ENCODE measurements at places on chromosomes 1 and 21. TPM values are rescaled to one million over a fixed set of nuclear protein-coding genes. Genes with fewer than 3 reads are reported as not detected.

DNA sequence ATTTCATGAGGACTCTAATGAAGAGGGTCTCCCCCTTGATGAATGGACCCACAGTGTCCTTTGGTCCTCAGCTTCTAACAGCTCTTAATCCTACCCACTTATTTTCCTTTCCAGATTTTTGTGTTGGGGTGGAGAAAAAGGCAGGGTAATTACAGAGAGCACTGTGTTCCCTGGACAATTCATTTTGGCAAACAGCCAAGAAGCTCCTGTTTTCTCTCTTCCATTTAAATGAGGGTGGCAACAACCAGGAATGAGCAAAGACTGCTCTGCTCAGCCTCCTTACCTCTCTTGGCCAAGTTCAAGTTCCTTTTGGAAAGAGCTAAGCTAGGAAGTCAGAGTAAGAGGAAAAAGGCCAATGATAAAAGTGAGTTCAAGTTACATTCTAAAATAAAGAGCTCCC is 11.9 kb downstream of the XKR8 start:
- no peak overlapping the region for H3K4me3 ChIP-seq
- H3K4me1 ChIP-seq = peaks cover 23% of the 10 kb centered on the region
- no peak overlapping the region for H3K27ac ChIP-seq
- no peaks in the 10 kb centered on the region for H3K27me3 ChIP-seq

DNA sequence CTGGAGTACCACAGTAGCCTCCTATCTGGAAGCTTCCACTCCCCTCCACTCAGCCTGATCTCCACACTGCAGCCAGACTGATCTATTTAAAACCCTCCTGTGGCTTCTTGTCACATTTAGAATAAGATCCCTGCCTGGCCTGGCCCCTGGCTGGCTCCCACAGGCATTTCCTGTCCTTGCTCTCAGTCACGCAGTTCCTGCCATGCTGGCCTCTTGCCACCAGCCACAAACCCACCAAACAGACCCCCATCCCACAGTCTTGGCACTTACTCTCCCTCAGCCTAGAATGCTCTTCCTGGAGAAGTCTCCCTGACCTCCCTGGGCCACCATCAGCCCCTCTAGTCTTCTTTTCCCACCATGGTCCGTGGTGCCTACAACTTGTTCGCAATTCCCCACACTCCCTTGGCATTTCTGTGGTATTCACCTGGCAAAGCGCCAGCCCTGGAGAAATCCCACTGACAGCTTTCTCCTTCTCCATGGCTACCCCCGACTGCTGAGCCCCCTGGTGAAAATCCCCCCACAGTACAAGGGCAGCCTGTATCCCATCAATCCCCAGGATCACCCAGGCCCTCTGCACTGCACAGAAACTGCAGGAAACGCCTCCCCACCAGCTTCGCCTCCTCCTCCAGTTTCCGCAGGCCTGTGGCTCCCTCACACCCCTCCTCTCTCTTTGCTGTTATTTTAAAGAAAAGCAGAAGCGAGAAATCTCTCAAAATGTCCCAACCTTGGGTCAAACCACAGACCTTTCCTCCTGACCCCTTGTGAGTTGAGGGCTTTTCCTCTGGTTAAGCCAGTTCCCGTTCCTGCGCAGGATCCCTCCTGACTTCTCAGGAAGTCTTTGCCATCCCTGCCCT is 94.5 kb downstream of the SYT2 start:
- H3K27ac ChIP-seq = no peak overlapping the region
- H3K27me3 ChIP-seq = no peaks in the 10 kb centered on the region
- H3K4me1 ChIP-seq = no peaks in the 10 kb centered on the region

DNA sequence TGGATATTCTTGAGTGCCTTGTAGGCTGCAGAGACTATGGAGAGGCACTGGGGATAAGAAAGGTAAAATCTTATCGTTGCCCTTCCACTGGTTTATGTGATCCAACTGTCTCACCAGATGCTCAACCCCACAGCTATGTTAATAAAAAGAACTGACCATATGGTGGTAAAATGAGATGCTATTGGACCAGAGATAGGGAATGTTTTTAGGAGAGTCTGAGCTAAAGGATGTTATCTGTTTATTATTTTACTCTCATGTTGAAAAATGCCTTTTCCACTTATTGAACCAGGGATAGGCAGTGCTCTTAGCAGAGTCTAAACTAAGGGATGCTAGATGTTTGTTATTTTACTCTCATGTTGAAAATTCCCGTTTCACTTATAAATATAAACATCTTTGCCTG is 172.8 kb upstream of the GREM2 start:
- peaks cover 16% of the 10 kb centered on the region for H3K4me1 ChIP-seq
- no peaks in the 10 kb centered on the region for H3K36me3 ChIP-seq
- no peak overlapping the region for H3K27ac ChIP-seq

- H3K4me1 ChIP-seq = no peaks in the 10 kb centered on the region
- H3K27ac ChIP-seq = peak overlapping the region; percentile 62
- H3K27me3 ChIP-seq = no peaks in the 10 kb centered on the region
- no peaks in the 10 kb centered on the region for H3K36me3 ChIP-seq
These were observed 26.8 kb downstream of the EIF4G3 start for GRCh38 chr1:21149855-21150432.

- H3K27ac ChIP-seq = peak overlapping the region; percentile 31
- H3K27me3 ChIP-seq = no peaks in the 10 kb centered on the region
- DNase-seq = peak; percentile 39
- no peak overlapping the region for H3K4me3 ChIP-seq
- H3K4me1 ChIP-seq = peaks cover 12% of the 10 kb centered on the region
- no peaks in the 10 kb centered on the region for H3K36me3 ChIP-seq
These were observed 43.3 kb downstream of the POU2F1 start for GRCh38 chr1:167263819-167264464.

DNA sequence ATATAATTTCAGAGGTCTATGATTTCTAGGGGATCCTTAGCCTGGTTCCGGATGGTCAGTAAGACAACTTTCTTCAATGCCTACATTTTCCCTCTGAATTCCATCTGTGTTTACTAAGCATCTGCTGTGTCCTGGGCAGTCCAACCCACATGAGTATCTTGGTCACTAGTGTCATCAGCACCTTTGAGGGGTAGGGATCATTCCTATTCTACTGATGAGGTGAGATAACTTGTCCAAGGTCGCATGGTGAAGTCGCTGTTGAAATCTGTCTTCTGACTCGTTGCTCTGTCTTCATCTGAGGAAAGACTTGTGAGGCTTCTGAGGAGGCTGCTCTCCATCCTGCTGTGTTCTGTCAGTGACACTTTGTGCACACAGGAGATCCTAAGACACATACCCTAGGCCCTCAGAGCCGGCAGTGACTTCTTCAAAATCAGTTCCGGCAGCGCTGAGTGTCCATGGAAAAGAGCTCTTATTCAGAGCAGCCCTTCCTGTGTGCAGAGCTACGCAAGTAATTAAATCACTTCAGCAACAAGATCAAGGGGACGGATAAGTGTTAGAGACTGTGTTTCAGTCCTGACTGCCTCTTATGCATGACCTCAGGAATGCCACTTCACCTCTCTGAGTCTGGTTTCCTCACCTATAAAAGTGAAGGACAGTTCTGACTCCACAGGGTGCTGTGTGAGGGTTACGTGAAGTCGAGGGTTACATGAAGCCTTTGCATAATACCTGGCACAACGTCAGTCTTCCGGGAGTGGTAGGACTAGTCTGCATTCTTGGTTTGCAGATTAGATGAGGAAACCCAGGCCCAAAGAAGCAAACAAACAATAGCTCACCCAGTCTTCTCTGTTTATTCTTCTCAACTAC is 28.4 kb downstream of the AK2 start:
- no peaks in the 10 kb centered on the region for H3K27me3 ChIP-seq
- peak; percentile 55 for DNase-seq
- peaks cover 60% of the 10 kb centered on the region for H3K4me1 ChIP-seq

- H3K27me3 ChIP-seq = no peaks in the 10 kb centered on the region
- no peaks in the 10 kb centered on the region for H3K36me3 ChIP-seq
- no peaks in the 10 kb centered on the region for H3K4me1 ChIP-seq
- no peak for DNase-seq
- no peak overlapping the region for H3K4me3 ChIP-seq
These were observed 34.1 kb upstream of the RAB3GAP2 start for GRCh38 chr1:220306339-220306738.

- no peak overlapping the region for H3K27ac ChIP-seq
- no peaks in the 10 kb centered on the region for H3K4me1 ChIP-seq
- no peak overlapping the region for H3K4me3 ChIP-seq
- peaks cover 10% of the 10 kb centered on the region for H3K27me3 ChIP-seq
- DNase-seq = no peak
These were observed 12.2 kb downstream of the OLFML2B start for GRCh38 chr1:162011337-162012012.

DNA sequence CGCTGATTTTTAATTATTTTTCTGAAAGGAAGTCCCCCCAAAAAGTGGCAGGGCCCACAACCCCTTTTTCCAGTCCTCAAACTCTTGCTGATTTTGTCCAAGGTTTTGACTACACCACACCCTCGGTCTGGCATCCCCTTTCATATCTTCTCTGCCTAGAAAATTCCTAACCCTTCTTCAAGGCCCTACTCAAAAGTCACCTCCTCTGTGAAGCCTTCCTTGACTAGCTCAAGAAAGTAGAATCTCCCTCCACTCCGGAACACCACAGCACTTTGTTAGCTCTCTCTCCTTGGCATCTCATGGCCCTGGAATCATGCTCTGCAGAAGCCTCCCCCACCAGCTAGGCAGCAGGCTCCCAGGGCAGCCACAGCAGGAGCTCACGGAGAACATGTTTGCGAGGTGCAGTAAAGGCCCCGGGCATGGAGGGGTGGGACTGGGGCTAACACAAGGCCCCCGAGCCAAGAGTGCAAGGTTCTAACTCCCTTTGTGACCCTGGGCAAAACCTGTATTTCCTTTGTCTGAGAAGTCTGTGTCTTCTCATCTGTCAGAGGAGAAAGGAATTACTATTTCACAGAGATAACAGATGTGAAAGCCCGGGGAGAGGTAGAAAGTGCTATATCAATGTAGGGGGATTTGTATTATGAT is 17.7 kb upstream of the S100A7 start:
- H3K36me3 ChIP-seq = no peaks in the 10 kb centered on the region
- H3K4me1 ChIP-seq = peaks cover 10% of the 10 kb centered on the region
- no peak for DNase-seq
- H3K27ac ChIP-seq = no peak overlapping the region

GRCh38 chr1:36411674-36412648 is 14.3 kb upstream of the LSM10 start:
- H3K4me1 ChIP-seq = peaks cover 24% of the 10 kb centered on the region
- H3K27me3 ChIP-seq = no peaks in the 10 kb centered on the region
- DNase-seq = no peak

GRCh38 chr1:164363980-164364379 is 195.0 kb upstream of the PBX1 start:
- no peaks in the 10 kb centered on the region for H3K36me3 ChIP-seq
- no peak overlapping the region for H3K27ac ChIP-seq
- no peaks in the 10 kb centered on the region for H3K27me3 ChIP-seq
- H3K4me1 ChIP-seq = no peaks in the 10 kb centered on the region
- no peak overlapping the region for H3K4me3 ChIP-seq

Gene SLFNL1
- 0.35 TPM for total RNA-seq

Gene ATXN7L2
- total RNA-seq = 5.7 TPM

Gene CD52
- 1.2 TPM for total RNA-seq

Gene PUM1
- 117 TPM for total RNA-seq

Measured in PC-9 (cell line).